ENCODE measurements at places on chromosomes 16 and 17. TPM values are rescaled to one million over a fixed set of nuclear protein-coding genes. Genes with fewer than 3 reads are reported as not detected.

GRCh38 chr17:59830846-59831486 lies 61.8 kb downstream of the TUBD1 start:
- no peak for DNase-seq

DNA sequence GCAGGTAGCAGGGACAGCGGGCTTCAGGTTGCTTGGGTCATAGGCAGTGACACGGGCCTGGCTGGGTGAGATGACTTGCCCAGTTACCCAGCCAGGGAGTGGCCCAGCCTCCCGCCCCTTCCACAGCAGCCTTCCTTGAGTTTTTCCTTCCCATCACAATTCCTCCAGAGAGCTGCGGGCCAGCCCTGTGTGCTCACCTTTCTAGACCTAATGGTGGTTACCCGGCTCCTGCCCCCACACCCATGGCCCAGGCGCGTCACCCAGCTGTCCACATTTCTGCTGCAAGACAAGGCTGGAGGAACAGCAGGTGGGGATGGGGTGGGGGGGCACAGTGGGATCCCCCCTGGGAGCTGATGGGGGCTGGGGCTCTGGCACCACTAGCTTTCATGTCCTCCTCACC lies 203.2 kb downstream of the NTN1 start:
- DNase-seq, result no peak

- DNase-seq, result no peak
Measured at GRCh38 chr16:83682116-83682867, 125.5 kb upstream of the HSBP1 start.

The CTF1 gene
- polyA plus RNA-seq, result 6.4 TPM

GRCh38 chr16:72664056-72664508 lies 383.8 kb downstream of the ZFHX3 start:
- DNase-seq, result no peak

The CHRNE gene
- polyA plus RNA-seq, result 1.2 TPM

GRCh38 chr17:13583996-13584700 lies 17.6 kb downstream of the HS3ST3A1 start:
- DNase-seq, result no peak

- no peak for DNase-seq
Measured at GRCh38 chr17:82613283-82614094, 34.8 kb downstream of the WDR45B start.

GRCh38 chr16:5017678-5017969 lies 16.1 kb downstream of the NAGPA start:
- no peak for DNase-seq

DNA sequence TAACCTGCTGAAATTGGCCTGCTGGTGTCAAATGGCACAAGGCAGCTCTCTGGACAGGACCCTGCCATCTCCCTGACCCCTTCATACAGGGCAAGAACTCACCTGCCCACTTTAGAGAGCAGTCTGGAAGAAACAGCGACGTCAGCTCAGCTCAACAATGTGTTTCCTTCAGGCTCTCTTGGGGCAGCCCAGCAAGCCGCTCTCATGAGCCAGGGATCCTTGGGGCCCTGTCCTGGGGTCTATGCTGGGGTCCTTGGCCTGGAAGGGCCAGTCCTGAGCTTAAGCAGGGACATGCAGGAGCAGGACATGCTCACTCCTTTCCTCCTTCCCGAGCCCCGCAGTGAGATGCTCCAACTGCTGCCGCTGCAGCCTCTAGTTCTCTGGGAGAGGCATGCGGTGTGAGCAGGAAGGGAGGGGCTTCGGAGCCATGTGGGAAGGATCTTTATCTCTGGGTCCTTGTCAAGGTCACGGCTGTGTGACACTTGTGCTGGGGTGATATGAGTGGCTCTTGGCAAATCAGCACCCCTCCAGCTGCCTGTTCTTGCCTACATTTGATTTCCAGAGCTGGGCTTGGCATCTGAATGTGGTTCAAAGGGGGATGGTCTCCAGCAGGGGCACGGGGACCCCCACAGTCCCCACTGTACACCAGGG lies 3.4 kb downstream of the C1QTNF1 start:
- no peak for DNase-seq

DNA sequence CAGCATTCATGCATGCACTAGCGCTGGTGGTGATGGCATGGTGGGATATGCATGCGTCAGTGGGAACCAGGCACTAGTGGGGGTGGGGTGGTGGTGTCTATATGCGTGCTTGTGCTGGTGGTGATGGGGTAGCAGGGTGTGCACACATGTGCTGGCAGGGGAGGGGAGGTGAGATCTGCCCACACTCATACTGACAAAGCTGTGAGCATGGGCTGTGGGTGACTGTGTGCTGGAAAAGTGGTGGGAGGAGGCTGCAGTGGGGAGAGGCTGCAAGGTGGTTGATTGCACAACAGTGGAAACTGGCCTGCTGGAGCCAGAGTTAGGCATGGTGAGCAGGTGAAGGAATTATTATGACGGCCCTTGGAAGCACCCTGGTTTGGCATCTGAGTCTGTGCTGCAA lies 31.3 kb upstream of the TEKT1 start:
- DNase-seq, result no peak

The DOC2A gene
- polyA plus RNA-seq, result 3.0 TPM

DNA sequence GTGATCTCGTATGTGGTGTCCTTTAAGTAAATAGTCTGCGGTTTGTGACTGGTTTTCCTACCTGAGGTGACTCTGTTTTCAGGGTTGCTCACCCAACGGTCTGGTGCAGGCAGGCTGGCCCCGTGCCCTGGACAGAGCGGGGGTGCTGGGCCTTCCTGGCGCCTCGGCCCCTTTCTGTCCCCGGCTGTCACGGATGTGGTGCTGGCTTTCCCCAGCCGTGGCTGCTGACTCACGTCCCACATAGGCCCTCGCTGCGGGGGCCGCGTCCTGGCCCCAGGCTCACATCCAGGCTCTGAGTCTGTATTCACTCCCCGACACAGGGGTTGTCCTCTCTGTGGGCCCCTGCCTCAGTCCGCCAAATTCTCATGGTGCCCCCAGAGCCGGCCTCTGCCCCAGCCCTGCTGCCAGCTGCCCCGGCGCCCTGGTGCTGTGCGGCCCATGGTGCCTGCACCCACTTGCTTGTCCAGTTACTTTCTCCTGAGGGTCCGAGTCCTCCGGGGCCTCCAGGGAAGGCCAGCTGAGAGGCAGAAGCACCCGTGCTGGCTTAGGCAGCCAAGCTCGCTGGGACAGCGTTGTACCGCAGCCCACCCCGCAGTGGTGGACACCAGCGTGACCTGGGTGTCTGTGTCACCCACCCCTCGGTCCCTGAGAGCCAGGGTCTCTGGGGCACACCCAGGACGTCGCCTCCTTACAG lies 5.9 kb downstream of the CHMP6 start:
- no peak for DNase-seq

The NPB gene
- polyA plus RNA-seq, result 0.90 TPM

The USP43 gene
- 8.0 TPM for polyA plus RNA-seq

The CDRT15L2 gene
- not detected for polyA plus RNA-seq

GRCh38 chr17:36807496-36808179 lies 129.6 kb upstream of the LHX1 start:
- DNase-seq, result no peak

GRCh38 chr17:14321980-14322776 lies 21.3 kb downstream of the HS3ST3B1 start:
- DNase-seq, result no peak

DNA sequence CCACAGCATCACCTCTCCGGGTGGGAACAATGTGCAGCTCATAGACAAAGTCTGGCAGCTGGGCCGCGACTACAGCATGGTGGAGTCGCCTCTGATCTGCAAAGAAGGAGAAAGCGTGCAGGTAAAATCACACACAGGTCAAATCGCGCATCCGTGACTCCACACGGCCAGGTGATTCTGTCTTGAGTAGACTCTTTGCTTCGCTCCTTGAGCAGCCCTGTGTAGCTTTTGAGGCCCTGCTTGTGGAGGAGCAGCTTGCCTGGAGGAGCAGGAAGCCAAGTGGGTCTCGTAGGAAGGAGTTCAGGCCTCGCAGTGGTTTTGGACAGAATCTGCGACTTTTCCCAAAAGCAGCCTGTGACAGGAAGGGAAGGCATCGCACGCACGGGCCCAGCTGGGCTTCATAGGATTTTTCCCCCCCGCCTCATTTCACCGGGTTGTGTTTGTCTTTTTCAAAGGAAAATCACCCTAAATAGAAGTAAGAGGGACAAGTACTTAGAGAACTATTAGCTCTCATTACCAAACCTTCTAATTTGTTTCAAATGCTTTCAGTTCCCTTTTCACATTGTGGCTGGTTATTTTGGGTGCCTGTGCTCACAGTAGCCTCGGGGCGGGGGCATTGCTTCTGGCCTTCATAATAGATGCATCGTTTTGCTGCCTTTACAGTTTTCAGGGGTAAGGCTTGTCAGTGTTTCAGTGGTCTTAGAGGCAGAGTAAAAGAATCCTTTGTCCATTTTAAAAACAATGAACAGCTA lies 71.5 kb downstream of the SEC14L1 start:
- DNase-seq, result no peak

DNA sequence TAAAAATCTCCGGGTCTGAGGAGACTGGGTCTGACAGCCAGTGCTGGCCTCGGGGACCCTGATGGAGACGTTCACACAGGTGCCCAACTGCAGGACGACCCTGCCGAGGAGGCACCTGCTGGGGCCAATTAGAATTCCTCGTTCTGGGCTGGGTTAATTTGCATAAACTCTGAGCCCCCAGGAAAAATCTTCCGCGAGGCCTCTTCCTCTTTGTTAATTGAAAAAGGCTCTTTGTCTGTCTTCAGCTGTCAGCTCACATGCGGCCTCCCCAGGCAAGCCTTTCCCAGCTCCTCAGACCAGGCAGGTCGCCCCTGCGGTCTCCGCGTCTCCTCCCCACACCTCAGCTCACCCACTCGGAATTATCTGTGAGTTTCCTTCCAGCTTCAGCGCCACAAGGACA lies 400.2 kb downstream of the SEC14L1 start:
- DNase-seq, result no peak

- no peak for DNase-seq
Measured at GRCh38 chr17:50832864-50833381, 2.5 kb upstream of the WFIKKN2 start.

DNA sequence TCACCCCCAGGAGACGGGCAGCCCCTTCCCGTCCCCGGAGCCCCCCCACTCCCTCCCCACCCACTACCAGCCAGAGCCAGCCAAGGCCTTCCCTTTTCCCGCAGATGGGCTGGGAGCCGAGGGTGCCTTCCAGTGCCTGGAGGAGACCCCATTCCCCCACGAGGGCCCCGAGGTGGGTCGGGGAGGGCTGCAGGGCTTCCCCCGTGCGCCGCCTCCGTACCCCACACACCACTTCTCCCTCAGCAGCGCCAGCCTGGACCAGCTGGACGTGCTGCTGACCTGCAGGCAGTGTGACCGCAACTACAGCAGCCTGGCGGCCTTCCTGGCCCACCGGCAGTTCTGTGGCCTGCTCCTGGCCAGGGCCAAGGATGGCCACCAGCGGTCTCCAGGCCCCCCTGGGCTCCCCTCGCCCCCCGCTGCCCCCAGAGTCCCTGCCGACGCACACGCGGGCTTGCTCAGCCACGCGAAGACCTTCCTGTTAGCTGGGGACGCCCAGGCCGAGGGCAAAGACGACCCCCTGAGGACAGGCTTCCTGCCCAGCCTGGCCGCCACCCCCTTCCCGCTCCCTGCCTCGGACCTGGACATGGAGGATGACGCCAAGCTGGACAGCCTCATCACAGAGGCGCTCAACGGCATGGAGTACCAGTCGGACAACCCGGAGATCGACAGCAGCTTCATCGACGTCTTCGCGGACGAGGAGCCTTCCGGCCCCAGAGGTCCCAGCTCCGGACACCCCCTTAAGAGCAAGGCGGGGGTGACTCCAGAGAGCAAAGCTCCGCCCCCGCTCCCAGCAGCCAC lies 23.5 kb upstream of the ZFPM1 start:
- no peak for DNase-seq

DNA sequence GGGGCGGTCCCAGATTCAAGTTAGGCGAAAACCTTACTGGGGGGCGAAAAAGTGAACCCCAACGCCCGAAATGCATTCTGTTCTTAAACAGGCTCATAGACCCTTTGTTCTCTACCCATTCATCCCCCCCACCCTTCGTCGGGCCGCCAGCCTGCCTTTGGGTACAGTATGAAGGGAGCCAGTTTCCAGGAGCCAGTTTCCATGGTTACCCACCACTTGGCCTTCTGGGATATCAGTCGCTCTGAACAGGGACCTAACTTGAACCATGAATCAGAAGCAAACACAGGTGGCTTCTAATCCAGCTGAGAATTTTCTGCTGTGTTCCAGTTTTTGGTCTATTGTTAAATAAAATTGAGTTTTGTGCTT lies 532 bp downstream of the DHX40 start:
- peak; percentile 71 for DNase-seq

GRCh38 chr17:79931817-79932309 lies 92.6 kb upstream of the CBX4 start:
- no peak for DNase-seq

The KRT25 gene
- not detected for polyA plus RNA-seq

- DNase-seq, result no peak
Measured at GRCh38 chr16:68230176-68230571, 5.8 kb downstream of the ESRP2 start.

The TCAP gene
- polyA plus RNA-seq, result 1.5 TPM

DNA sequence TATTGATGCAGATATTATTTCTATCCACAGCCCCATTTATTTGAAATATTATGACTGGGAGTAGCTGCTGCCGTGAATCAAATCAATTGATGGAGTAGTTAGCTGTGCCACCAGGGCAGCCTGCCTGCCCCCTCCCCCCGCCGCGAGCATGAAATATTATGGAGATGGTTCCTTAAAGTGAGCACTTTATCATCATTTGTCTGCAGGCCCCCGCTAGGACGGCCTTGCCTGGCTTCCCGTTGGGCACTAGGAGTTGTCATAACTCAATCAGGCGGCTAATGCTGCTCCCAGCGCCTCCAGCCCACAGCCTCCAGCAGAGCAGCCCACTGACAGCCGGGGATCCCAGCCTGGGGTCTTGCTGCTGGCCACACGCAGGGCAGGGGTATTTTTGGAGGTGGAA lies 173.9 kb downstream of the SALL1 start:
- DNase-seq, result no peak

The TEKT5 gene
- polyA plus RNA-seq, result not detected

GRCh38 chr17:30203471-30203981 lies 32.0 kb downstream of the SLC6A4 start:
- no peak for DNase-seq

- no peak for DNase-seq
Measured at GRCh38 chr17:50203604-50204345, 2.3 kb upstream of the COL1A1 start.

DNA sequence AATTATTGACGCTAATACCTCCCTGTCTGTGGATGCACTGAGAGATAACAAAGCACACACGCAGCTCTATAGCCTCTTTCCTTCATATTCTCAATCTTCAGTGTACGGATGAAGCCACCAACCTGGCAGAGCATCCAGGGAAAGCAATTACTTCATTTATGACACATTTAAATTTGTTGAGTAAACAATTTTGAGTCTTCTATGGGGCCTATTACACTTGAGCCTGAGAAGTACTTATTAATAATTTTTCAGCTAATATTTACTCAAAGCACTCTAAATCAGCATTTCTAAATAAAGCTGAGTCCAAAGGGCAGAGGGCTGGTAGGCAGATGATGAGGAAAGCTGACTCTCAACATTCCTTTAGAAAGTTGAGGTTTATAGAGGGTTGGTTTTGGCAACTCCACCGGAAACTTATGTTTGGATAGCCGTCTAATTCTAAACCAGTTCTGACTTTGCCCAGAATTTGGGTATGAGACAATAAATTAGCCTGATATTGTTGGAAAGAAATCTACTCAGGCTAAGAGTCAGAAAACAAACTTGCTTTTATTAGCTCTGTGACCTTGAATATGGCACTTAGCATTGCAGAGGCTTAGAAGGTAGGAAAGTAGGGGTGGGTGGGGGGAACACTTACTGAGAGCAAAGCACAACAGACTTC lies 643.5 kb downstream of the CDH11 start:
- DNase-seq, result no peak

All from left kidney (tissue), 8 donors.